ENCODE measurements at places on chromosomes 13 and 19.

- DNase-seq, result no peak
- no peaks in the 10 kb centered on the region for H3K4me1 ChIP-seq
- H3K27me3 ChIP-seq, result no peaks in the 10 kb centered on the region
- H3K36me3 ChIP-seq, result no peaks in the 10 kb centered on the region
- no peak overlapping the region for H3K27ac ChIP-seq
Measured at GRCh38 chr13:75294110-75294509, 187.9 kb downstream of the TBC1D4 start.

GRCh38 chr19:19554074-19555023 is 16.3 kb downstream of the CILP2 start:
- no peak overlapping the region for H3K27ac ChIP-seq
- H3K27me3 ChIP-seq, result no peaks in the 10 kb centered on the region
- no peaks in the 10 kb centered on the region for H3K4me1 ChIP-seq
- no peak overlapping the region for H3K4me3 ChIP-seq

GRCh38 chr19:16303755-16304154 is 20.9 kb upstream of the KLF2 start:
- no peak for DNase-seq
- no peak overlapping the region for H3K27ac ChIP-seq
- no peak overlapping the region for H3K4me3 ChIP-seq
- H3K4me1 ChIP-seq, result no peaks in the 10 kb centered on the region
- peaks cover 68% of the 10 kb centered on the region for H3K27me3 ChIP-seq

GRCh38 chr19:7988307-7988706 is 17.1 kb downstream of the ELAVL1 start:
- no peak overlapping the region for H3K27ac ChIP-seq
- H3K4me3 ChIP-seq, result no peak overlapping the region
- no peaks in the 10 kb centered on the region for H3K27me3 ChIP-seq
- peaks cover 60% of the 10 kb centered on the region for H3K36me3 ChIP-seq
- no peaks in the 10 kb centered on the region for H3K4me1 ChIP-seq

DNA sequence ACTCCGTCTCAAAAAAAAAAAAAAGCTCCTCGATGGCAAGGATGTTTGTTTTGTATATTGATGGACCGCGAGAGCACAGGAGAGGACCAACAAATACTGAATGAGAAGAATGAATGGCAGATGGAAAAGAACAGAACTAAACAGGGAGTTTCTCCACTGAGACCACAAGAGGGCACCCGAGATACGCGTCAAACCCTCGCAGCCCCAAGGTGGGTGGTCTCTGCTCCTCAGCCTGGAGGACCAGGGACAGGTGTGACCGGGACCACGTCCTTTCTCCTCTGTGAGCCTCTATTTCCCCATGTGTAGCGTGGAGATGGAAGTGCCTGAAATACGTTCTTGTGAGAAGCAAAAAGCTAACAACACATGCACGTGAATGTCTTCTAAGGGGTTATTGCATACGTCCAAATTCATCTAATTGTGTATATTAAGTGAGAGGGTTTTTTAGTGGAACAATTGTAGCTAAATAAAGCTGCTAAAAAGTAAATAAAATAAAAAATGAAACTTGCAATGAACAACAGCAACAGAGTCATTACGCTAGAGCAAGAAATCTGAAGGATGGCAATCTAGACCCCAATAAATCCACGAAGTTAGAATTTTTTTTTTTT is 8.3 kb upstream of the CDC42EP5 start:
- no peaks in the 10 kb centered on the region for H3K36me3 ChIP-seq
- DNase-seq, result peak; percentile 65
- H3K4me3 ChIP-seq, result no peak overlapping the region
- no peaks in the 10 kb centered on the region for H3K4me1 ChIP-seq
- peaks cover 60% of the 10 kb centered on the region for H3K27me3 ChIP-seq

DNA sequence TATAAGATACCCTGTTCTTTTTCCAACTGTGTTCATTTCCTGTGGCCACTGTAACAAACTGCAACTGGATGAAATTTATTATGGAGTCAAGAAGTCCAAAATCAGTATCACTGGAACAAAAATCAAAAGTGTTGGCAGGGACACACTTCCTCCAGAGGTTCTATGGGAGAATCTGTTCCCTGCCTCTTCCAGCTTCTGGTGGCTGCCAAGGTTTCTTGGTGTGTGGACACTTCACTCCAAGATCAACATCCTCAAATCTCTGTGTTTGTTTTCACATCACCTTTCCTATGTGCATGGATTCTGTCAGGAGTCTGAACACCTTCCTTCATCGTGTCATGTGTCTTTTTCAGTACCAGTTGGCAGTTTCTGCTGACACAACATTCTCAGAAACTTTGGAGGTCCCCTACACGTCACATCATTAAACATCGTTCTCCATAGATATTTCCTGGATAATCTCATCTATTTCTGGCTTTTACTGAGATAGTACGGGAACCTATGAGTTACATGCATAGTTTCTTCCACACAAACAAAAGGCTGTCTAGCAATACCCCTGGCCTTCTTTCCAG is 15.2 kb upstream of the EFNB2 start:
- no peak for DNase-seq
- H3K27me3 ChIP-seq, result no peaks in the 10 kb centered on the region
- H3K4me1 ChIP-seq, result no peaks in the 10 kb centered on the region
- peaks cover 77% of the 10 kb centered on the region for H3K36me3 ChIP-seq
- H3K4me3 ChIP-seq, result no peak overlapping the region

- no peaks in the 10 kb centered on the region for H3K27me3 ChIP-seq
- no peaks in the 10 kb centered on the region for H3K36me3 ChIP-seq
- H3K4me3 ChIP-seq, result no peak overlapping the region
- H3K27ac ChIP-seq, result no peak overlapping the region
- no peak for DNase-seq
Measured at GRCh38 chr13:42709276-42709675, 72.1 kb upstream of the FAM216B start.

- peaks cover 5% of the 10 kb centered on the region for H3K27me3 ChIP-seq
- H3K27ac ChIP-seq, result no peak overlapping the region
- no peaks in the 10 kb centered on the region for H3K4me1 ChIP-seq
- DNase-seq, result no peak
- H3K36me3 ChIP-seq, result no peaks in the 10 kb centered on the region
Measured at GRCh38 chr19:42552086-42553065, 24.1 kb upstream of the CEACAM1 start.

- H3K36me3 ChIP-seq, result no peaks in the 10 kb centered on the region
- H3K27ac ChIP-seq, result peak overlapping the region; percentile 85
- peaks cover 6% of the 10 kb centered on the region for H3K4me1 ChIP-seq
- peak overlapping the region; percentile 61 for H3K4me3 ChIP-seq
- no peak for DNase-seq
- no peaks in the 10 kb centered on the region for H3K27me3 ChIP-seq
Measured at GRCh38 chr19:40778706-40779284, 748 bp downstream of the RAB4B start.

All from SK-N-SH (cell line).